ENCODE measurements at places on chromosomes 6 and 20.

- no peak for DNase-seq
Measured at GRCh38 chr6:150048099-150048498, 20.8 kb downstream of the ULBP3 start.

- DNase-seq = no peak
Measured at GRCh38 chr6:90701146-90701781, 114.4 kb upstream of the MAP3K7 start.

GRCh38 chr6:20943040-20943627 is 408.9 kb downstream of the CDKAL1 start:
- DNase-seq = no peak

GRCh38 chr6:111205502-111205901 is 118.2 kb downstream of the SLC16A10 start:
- DNase-seq = no peak

- no peak for DNase-seq
Measured at GRCh38 chr20:33423141-33423834, 20.3 kb downstream of the SNTA1 start.

Measured in stimulated activated CD4-positive, alpha-beta T cell treated with anti-CD3 and anti-CD28 coated beads, Interleukin-15, amount 100 ng/mL, for 1 hour (primary cell).